ENCODE measurements at places on chromosomes 11 and 22.
A peak's percentile ranks its signal among the peaks of the same experiment; 100 is the strongest.

DNA sequence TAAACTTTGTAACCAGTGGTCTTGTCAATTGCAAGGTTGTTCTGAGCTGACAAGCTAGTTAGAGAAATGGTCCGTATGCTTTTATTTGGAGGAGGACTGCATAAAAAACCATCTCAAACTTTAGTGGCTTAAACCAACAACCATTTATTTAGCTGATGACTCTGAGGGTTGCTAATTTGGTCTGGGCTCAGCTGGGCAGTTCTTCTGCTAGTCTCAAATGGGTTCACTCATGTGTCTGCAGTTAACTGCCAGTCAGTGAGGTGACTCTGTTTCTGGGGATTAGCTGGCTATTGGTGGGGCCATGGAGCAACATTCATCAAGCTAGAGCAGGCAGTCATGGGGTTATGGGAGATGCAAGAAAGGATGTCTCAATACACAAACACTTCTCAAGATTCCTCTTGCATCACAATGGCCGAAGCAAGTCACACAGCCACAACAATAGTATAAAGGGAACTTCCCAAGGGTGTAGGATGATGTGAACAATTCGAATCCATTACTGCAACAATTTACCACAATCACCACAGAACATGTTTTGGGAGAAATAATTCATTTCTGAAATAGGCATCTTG, 521.9 kb downstream of the INSC start:
- no peak for DNase-seq

- no peak for DNase-seq
Observed at GRCh38 chr11:16337421-16338213, 18.7 kb downstream of the SOX6 start.

- DNase-seq = no peak
Observed at GRCh38 chr11:8026982-8027381, 39.8 kb downstream of the EIF3F start.

DNA sequence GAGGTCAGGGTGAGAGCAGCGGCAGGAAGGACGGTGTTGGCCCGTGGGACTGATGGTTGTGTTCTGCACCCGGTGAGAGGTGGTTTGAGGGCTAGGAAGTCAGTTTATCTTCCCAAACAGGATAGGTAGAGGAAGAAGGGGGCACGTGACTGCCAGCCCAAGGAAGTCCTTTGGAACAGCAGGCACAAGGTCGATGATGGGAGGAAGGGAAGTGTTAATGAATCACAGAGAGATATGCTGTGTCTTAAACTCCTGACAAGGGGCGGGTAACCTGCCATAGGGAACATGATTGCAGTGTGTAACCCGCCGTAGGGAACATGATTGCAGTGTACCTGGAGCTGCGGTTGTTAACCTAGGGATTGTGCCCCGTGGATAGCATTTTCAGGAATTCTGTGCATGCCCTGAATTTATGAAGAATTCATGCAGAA, 49.0 kb downstream of the PRR5L start:
- DNase-seq = no peak

- DNase-seq = no peak
Observed at GRCh38 chr11:71449596-71449995, 1.4 kb upstream of the DHCR7 start.

DNA sequence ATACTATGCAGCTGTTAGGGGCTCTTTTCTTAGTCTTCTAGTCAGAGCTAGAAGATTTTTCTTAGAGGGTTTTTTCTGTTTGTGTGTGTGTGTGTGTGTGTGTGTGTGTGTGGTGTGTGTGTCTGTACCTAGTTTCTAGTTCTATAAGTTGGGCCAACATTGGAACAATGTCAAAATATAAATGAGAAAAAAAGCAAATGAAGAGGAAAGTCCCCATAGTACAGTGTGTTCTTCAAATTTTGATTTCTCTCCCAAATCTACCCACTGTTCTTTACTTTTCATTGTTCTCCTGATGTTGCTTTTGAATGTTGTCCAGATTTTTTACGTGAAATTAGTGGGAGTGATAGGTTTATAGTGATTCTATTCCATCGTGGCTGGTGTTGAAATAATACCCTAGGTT, 2153.4 kb upstream of the RAG2 start:
- DNase-seq = no peak

DNA sequence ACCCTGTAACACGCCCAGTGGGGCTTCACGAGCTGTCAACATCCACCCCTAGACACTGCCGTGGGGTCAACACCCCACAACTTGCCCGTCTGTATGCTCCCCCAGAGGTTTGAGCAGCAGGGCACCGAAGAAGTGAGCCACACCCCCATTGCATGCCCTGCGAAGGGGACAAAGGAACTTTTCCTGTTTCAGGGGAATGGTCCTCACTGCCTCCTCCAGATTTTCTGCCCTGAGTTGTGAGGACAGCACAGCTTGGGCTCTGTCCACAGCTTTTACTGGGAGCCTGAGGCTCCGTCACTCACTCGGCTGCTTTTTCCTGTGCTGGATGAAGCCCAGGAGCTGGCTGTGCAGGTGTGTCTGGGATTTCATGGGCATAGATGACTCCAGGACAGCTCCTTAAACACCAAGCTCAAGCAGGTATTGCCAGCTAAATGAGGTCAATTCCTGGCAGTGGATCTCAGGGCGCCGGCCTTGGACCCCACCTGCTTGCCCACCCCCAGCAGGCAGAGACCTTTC, 40.2 kb upstream of the CCDC188 start:
- DNase-seq = no peak

DNA sequence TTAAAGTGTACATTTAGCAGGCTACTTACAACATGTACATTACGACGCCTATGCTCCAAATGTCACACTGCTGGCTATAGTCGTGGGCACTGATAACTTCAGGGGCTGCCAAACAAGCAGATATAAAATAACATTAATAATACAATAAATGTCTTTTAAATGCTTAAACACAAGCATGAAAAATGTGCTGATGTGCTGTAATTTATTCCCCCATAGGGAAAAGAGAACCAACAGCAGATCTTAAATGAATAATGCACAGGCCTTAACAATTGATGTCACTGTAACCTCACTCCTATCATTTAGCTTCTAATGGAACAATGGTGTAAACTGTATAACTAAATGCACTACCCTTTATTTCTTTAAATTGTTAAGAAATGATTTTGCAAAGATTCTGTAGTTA, 153.4 kb downstream of the STK33 start:
- no peak for DNase-seq

- DNase-seq = peak; percentile 56
Observed at GRCh38 chr11:706957-707816, 1.2 kb downstream of the EPS8L2 start.

- DNase-seq = no peak
Observed at GRCh38 chr11:59600234-59600633, 15.3 kb downstream of the OSBP start.

DNA sequence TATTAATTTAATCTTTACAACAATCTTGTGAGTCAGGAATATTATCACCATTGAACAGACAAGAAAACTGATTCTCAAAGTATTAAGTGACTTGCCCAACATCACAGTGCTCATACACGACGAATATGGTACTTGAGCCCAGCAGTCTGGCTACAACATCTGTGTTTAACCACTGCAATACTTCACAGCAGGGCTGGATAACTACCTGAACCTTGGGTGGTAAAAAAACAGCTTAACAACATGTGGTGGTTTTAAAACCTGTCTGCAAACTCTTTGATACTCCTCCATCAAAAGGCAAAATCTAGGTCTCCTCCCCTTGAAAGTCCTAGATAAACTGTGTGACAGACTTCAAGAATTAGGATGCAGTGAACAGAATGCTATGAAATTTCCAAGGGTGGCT, 424.6 kb upstream of the CADM1 start:
- DNase-seq = no peak

- no peak for DNase-seq
Observed at GRCh38 chr11:92107331-92107730, 117.3 kb upstream of the FAT3 start.

GRCh38 chr11:61071208-61071681, 31.0 kb upstream of the CD5 start:
- DNase-seq = peak; percentile 49

DNA sequence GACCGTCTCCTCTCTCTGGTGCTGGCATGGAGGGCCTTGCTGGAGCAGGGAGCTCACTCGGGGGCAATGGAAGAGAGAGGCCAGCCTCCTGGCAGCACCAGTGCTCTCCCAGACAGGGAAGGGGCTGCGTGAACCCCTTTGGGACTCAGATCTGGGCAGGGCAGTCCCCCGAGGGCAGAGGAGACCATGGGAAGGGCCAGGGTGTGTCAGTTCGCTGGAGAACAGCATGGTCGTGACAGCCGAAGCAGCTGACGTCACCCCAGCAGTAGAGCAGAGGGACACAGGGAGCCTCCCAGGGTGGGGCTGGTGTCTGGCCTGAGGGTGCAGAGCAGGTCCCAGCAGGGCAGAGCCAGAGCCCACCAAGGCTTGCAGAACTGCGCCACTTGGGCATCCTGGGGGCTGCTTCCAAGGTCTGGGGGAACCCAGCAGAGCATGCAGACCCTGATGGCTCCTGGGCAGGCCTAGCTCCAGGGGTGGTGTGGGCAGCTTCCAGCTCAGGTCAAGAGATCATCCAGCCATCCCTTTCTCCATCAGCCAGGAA, 71.0 kb upstream of the KCNQ1OT1 start:
- DNase-seq = no peak

DNA sequence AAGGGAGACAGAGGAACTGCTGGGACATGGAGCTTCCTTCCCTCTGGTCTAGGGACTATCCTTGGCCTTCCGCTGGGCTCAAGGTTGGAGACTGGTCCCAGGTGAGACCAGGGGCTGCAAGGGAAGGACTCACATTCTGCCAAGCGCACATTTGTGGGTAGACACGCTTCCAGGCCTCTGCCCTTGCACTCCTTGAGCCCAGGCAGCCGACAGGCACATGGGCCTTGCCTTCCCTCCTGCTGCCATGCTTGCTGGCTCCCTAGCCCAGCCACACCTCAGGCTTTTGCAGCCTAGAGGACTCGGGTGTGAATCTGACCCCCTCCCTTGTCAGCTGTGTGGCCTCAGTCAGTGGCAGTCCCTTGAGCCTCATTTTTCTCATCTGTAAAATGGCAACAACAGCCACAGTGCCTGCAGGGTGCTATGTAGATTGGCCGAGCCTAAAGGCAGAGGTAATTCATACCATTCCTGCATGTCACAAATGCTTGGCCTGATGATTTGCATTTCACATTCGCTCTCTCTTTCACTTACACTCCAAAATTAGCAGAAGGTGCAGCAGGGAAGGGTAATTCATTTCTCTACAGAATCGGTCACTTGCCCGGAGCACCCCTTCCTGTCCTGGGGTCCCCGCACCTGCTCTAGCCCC, 57.6 kb upstream of the NECTIN1 start:
- DNase-seq = no peak

DNA sequence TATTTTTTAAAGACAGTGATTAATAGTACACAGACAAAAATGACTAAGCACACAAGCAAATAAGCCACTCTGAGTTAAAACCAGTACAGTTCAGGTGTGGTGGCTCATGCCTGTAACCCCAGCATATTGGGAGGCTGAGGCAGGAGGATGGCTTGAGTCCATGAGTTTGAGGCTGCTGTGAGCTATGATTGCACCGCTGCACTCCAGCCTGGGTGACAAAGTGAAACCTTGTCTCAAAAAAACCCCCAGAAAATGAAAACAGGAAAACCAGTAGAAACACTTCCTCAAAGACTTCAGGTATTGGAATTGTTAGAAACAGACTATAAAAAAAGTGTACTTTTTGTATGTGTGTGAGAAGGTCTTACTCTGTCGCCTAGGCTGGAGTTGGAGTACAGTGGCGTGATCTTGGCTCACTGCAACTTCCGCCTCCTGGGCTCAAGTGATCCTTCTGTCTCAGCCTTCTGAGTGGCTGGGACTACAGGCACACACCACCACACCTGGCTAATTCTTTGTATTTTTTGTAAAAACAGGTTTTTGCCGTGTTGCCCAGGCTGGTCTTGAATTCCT, 33.0 kb downstream of the PPP6R2 start:
- no peak for DNase-seq

DNA sequence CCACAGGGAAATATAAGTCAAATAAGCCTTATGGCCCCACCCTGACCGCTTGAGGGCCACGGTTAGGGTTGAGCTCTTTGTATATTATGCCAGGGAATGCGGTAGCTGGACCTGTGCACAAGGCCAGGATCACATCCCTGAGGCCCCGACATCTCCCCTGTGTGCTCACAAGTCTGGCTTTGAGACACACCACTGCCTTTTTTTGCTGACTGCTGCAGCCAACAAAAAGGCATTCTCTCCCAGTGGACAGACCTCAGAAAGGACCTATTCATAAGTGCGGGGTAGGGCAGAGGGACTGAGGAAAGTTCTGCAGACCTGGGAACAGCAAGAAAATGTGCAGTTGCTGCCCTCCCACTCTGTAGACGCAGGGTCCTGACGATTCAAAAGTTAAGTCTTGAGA, 3.4 kb upstream of the SIDT2 start:
- DNase-seq = peak; percentile 23

DNA sequence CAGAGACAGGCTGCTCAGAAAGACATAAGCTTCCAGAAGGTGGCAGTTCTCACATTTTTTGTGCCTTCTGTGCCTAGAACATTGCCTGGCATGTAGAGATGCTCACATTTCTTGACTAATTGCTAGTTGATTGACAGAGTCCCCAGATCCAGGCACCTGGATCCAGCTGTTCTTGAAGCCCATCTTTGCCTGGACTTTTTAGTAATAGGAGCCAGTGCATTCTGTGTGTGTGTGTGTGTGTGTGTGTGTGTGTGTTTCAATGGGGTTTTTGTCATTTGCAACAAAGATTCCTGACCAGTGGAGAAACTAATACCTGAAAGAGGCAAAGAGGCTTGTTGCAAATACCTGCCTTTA, 15.1 kb downstream of the MRGPRF start:
- no peak for DNase-seq

DNA sequence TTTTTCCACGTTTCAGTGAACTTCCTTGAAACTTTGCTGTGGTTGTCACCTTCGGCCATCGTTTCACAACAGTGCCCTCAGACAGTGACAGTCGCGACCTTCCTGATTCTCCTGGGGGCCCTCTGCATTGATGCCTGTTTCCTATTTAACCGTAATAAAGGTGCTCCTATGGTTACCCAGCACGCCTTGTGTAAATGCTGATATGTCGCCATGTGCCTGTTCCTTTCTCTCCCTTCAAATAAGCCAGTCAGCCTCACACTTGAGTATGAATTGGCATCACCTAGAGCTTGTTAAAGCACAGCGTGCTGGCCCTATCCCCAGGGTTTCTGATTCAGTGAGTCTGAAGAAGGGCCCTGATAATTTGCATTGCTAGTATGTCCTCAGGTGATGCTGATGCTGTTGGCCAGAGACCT, 104.8 kb downstream of the MICAL2 start:
- peak; percentile 53 for DNase-seq

- DNase-seq = no peak
Observed at GRCh38 chr11:69257838-69258658, 35.9 kb upstream of the MYEOV start.

DNA sequence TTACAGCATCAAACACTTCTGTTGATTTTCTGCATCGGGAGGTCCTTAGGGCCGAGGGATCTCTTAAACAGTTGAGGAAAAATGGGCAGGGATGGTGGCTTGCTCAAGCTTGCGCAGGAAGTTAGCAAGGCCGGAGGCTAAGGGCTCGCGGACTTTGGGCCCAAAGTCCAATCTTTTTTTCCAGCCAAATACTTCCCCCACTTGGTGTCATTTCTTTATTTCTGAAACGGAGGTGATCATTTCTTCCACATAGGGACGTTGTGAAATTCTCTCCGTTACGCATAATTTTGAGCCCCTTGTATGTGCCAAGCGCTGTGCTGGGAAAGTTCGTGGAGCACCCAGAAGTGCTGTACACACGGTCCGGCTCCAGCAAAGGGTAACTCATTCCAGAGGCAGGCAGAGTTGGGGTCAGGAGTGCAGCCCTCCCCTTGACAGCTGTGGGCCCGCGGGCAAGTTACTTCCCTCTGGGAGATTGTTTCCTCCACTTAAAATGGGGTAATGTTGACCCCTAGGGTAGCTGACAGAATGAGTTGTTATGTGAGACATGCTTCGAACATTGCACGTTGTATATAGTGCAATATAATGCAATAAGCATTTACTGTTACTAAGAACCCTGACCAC, 809 bp downstream of the MIEF1 start:
- DNase-seq = no peak
